Gastroesophageal sphincter (tissue), 4 donors: ENCODE measurements at places on chromosomes 1 and 21.

DNA sequence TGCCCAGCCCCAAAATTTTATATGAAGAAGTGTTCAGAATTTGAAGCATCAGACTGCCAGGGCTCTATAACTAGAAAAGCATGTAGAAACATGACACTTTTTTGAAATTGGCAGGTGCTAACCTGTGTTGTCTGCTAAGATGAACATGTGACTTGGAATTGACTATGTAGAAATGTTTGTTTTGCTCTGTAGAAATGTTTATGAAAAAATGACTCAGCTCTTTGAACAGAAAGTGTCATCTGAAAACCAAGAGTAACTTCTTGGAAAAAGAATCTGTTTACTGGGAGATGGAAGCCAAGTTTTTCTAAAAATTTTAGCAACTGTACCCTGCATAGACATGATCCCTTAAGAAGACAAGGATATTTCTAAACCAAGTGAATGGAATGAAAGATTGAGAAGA lies 59.2 kb downstream of the LHX9 start:
- no peak for ATAC-seq

DNA sequence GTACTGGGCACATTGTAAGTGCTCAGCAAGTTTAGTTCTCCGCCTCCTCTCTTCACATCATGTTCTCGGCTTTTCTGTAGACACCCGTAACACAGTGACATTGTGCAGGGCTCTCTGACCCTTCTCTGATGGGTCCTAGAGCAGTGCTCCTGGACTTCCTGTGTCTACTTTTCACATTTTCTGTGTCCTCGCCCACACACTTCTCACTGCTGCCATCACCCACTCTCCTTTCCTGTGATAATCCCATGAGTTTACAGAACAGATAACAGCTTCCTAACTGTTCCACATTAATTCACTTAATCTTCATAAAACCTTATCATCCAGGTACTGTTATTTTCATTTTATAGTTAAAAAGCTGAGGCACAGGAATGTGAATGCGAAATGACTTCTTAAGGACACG lies 13.2 kb upstream of the DMRTA2 start:
- ATAC-seq, result no peak

GRCh38 chr1:22671999-22672398 lies 19.0 kb downstream of the C1QB start:
- ATAC-seq, result no peak

- ATAC-seq, result no peak
These were observed 94.1 kb downstream of the SIK1 start for GRCh38 chr21:43332861-43333297.

GRCh38 chr21:45780647-45781046 lies 137.1 kb downstream of the PCBP3 start:
- no peak for ATAC-seq

DNA sequence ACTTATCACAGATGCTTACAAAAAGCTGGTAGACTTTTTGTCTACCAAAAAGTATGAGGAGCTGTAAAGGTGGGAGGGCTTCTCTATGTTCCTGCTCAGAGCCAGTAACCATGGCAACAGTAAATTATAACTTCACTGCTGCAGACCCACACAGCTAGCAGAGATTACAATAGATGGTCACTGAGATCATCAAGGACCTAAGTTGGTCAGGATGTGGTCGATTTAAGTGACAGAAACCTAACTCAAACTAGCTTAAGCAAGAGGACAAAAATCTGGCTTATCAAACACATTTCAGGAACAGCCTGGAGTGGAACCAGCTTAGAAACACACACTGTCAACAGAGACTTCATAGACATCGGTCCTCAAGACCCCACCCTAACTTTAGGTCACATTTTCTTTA lies 113.4 kb upstream of the ATP1A1 start:
- no peak for ATAC-seq

DNA sequence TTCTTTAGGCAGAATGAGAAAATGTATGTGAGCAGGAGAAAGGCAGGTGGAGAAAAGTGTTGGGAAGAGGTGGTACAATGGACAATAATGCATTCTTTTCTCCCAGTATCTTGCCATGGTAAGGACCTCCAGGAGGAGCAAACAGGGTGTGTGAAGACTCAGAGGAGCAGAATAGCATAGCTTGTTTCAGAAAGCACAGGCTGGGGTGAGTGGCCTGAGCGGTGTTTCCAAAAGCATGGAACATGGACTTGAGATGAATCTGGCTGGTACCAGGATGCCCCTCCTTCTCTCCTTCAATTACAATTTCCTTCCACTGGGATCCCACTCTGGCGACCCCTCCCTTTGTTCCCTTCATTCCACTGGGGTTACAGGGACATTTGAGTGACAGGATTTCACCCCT lies 123.4 kb upstream of the TNR start:
- no peak for ATAC-seq

GRCh38 chr1:160171354-160171753 lies 19.0 kb upstream of the CASQ1 start:
- ATAC-seq, result no peak

- ATAC-seq, result no peak
These were observed 635.9 kb downstream of the MATN1 start for GRCh38 chr1:30087465-30087864.

- ATAC-seq, result no peak
These were observed at the start of gene MYOCOS for GRCh38 chr1:171622152-171622462. TSS of gene MYOCOS (plus strand) at chr1:171622243. CDS start at chr1:171623884, 1,641 bp downstream.

DNA sequence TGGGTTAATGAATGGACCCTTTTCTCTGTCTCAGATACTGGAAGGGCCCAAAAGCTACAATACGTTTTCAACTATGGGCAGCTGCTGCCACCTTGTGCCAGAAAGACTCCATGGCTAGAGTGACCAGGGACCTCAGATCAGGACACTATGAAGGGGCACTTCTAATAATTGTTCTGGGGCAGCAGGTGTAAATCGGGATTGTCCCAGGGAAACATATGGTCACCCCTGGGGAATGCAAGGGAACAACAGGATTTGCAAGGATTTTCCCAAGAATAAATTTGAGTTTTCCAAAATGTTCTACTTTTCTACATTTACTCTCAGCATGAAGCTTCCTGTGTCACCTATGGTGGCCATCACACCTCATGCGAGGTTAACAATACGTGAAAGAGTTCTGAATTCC lies 12.0 kb upstream of the FCAMR start:
- no peak for ATAC-seq

- no peak for ATAC-seq
These were observed 235.7 kb upstream of the RAB4A start for GRCh38 chr1:229035054-229035747.

- no peak for ATAC-seq
These were observed 37.3 kb upstream of the KAZN start for GRCh38 chr1:14561014-14561693.

- ATAC-seq, result peak; percentile 89
These were observed 415 bp upstream of the F11R start for GRCh38 chr1:161021165-161021969.

DNA sequence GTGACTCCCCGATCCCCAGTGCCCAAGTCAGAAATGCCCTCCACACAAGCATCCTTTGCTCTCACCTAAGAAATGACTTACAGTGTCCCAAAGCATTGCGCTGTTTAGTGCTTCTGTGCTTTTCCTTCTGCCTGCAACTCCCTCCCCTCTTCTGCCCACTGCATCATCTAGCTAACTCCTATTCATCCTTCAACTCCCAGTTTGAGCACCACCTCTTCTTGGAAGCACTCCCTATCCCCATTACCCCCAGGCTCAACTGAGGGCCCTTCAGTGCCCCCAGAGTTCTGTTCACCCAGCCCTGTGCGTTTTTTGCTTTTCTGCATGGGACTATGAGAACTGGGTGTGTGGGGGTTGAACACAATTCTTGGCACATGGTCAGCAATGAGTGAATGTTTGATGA lies 10.0 kb downstream of the KCNQ4 start:
- no peak for ATAC-seq
